WTC11 (cell line): ENCODE measurements at places on chromosomes 2 and 18.
A peak's percentile ranks its signal among the peaks of the same experiment; 100 is the strongest.

GRCh38 chr2:143719406-143719805 lies 590.2 kb downstream of the ARHGAP15 start:
- DNase-seq: no peak

DNA sequence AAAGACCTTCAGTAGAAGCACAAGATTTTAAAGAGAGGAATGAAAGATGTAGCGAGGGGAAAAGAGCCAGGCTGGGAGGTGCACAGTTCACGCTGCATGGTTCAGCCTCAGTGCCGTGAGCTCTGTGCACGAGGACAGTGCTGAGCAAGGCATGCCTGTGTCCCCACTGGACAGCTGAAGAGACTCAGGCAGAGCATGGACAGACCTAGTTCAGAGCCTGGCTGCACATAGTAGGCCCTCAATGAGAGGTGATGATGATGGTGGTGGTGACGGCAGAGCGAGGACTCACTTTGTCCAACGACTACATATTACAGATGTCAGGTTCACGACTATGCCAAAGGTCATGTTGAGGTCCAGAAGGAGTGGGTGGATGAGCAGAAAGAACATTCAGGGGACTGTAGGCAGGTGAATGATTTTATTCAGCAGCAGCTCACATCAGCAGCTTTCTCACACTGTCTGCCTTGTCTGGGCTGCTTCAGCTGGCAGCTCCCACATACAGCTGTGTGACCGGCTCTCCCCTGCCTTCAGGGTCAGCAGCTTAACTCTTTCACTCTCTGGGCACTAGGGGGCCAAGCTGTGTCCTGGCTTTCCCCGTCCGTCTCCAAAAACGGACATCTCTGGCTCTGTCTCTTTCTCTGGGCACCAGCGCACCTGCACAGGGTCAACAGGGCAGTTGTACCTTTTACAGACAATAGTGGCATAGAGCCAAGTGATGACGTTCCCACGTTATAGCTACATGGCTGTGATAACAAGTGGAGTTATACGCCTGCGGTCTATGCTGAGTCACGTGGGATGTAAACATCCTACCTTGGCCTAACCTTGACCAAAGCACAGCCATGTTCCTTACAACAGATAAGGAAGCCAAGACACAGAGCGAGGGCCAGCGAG lies 128.8 kb upstream of the MSH6 start:
- peak; percentile 57 for DNase-seq

DNA sequence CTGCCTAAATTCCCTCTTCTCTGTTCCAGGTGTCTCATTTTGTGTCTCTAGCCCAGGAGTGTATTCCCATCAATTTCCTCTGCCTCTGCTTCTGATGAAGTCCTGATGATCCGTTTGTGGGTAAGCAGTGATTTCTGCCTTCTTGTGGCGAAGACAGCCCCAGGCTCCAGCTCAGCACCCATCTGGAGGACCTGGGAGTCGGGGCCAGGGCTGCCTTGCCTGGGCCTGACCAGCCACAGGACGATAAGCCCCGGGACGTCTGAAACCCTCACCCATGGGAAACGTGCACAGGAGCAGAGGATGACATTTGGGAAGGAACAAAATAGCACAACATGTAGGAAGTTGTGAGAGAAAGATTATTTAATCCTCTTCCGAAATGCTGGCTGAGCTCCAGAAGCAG lies 206.9 kb downstream of the FBXO15 start:
- no peak for DNase-seq

DNA sequence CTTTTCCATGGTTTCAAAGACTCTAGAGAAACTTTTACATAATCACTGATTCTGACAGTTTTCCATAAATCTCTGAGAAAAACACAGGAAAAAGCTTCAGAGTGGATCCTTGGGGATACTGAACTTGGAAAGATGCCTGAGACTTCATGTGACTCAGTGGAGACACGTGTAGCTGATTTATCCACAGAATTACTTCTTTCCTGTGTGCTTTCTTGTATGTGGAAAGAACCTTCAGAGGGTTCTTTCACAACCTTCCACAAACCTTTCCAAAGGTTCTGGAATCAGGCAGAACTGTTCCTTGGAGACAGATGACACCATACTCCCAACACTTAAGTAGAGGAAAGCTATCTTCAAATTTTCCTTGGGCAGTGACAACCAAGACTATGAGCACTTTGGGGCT lies 207.2 kb downstream of the RND3 start:
- DNase-seq: no peak

GRCh38 chr2:54430649-54431048 lies 25.5 kb upstream of the SPTBN1 start:
- no peak for DNase-seq

DNA sequence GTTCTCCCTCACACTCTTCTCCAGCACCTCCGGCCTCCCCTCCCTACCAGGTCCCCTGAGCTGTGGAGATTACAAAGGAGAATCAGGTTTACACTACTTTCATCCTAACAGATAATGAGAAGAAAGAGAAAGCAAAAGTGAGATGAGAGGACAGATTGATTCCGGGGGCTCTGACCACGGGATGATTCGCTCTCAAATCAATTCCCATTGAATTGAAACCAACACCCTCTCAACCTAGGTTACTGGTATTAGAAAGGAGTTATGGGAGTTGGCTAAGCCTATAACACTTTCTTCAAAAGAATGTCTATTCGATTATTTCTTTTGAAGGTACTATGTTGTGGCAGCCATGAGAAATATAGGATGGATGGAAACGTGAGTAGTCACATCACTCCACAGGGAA lies 386.2 kb upstream of the TNP1 start:
- DNase-seq: no peak
